ENCODE measurements at places on chromosomes 13 and 19.

GRCh38 chr19:41431426-41432386 is 4.5 kb upstream of the B3GNT8 start:
- DNase-seq, result no peak

DNA sequence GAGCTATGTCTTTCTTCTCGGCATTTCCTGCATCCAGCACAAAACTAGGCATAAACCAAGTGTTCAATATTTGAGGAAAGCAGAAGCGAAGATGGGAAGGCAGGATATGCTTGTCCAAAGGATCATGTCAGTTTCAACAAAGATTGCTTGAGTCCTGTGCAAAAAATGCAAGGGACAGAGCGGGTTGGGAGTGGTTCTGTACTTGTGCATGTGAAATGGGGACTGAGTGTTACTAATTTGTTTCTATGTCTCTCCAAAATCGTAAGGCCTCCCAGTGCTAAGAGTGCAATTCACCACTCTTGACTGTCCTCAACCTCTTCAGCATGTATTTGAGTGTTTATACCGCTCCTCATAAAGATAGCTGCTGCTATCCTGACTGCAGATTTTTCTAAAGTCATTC is 166.2 kb downstream of the DLEU7 start:
- no peak for DNase-seq

DNA sequence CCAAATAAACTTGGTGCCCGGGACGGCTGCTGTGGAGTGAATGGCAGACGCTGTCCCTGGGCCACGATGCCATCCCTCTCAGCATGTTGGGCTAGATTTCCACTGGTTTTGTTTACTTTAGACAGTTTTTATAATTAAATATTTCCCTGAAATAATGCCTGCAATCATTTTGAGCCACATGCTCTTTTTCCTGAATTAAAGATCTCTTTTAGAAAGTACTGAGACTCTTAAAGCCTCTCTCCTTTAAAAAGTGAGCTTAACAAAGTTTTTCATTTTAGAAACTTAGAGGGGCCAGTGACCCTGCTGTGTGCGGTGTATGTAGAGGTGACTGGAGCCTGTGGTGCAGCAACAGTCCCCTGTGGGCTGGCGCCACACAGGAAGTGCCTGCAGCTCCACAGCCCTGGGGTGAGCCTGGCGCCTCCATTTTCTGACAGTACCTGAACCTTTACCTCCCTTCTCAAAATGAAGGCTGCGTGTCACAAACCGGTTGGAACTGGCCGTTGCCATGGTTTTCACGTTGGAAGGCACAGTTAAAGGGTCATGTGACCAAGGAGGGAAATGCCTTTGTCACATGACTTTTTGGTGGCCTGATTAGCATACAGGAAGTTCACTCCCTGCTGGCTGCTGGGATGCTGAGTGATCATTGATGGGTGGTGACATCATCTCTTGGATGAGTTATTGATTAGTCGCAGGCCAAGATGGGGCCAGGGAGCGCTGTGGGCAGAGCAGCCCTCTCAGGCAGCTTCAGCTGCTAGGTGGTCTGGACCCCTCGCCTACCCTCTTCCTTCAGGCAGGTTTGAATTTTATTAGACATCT is 26.3 kb downstream of the TSSK6 start:
- peak; percentile 93 for DNase-seq

DNA sequence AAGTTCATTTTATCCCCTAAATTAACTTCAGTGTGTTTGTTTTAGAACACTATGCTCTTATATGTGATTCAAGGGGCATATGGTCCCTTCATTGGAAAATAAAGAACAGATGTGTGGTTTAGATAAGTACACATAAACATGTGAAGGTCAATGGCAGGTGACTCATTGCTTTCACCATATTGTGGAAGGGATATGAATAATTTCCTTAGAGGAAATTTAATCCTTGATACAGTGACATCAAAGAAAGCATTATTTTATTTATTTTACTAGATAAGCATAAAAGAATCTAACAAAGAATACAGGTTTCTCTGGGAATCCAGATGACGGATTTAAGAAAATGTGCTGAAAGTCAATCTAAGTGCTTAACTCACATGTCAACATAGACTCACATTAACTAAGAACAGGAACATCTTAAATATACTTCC is 373.5 kb downstream of the KCTD12 start:
- no peak for DNase-seq

DNA sequence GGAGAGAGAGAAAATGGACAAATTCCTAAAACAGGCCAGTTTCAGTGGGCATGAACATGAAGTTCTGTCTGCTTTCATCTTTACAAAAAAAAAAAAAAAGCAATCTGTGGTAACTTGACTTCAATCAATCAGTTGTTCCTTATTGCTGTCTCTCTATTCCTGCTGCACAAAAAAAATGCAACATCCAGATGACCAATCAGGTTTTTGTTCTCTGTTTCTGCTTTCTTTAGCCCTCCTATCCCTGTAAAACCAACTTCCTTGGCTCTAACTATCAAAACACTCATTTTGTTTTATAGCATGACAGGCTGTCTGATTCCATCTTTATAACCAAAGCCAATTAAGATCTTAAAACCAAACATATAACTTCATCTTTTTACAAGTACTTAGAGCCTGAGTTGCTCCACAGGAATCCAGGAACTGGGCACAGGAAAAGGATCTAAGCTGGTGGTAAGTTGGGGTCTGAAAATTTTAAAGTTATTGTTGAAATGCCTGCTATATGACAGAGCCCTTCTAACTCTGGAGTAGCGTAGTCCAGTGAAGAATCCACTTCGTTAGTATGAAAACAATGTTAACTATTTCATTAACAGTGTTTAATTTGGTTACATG is at the start of gene FPR3:
Gene FPR3 (plus strand): TSS at position 273 of the 606 bp plus-strand sequence. CDS start 28,592 bp downstream, outside the sequence.
- DNase-seq, result no peak

All from NCI-H1105 treated with DMSO at 0.1 percent for 48 hours (cell line).